Activated T-helper 1 cell treated with anti-CD3 and anti-CD28 coated beads, Interleukin-12 subunit alpha, Interleukin-12 subunit beta, Interleukin-2, Interleukin-4 antibody, amounts not matched to agents 30 ng/mL and 10 ng/mL and 1 ng/mL, durations not matched to agents 14 hours and 24 hours and 36 hours (primary cell): ENCODE measurements at places on chromosomes 1 and 21. TPM values are rescaled to one million over a fixed set of nuclear protein-coding genes. Genes with fewer than 3 reads are reported as not detected.
A peak's percentile ranks its signal among the peaks of the same experiment; 100 is the strongest.

CYP4A11 gene
- not detected in 2 replicates for total RNA-seq

VAMP4 gene
- total RNA-seq = 8.8 and 10.4 TPM in 2 replicates

DNA sequence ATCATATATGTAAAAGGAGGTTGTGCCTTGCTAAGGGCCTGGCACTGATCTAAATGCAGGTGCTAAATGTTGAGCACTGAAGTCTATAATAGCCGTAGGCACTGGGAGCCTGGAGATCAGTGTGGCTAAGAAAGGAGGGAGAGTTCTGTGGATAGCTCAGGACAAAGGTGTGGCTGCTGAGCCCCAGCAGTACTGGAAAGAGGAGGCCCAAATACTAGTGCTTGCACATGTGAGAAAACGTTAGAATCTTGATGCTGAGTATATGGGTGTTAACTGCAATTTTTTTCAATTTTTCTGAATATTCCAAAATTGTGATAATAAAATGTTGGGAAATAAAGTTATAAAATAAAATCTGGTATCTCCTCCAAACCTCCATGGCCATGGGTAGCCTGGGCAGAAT lies 62.5 kb upstream of the PTGFRN start:
- peaks cover 3% of the 10 kb centered on the region for H3K36me3 ChIP-seq
- H3K27ac ChIP-seq = no peak overlapping the region
- peaks cover 34% of the 10 kb centered on the region for H3K4me1 ChIP-seq
- no peak for DNase-seq

MTOR gene
- 48.7 and 49.4 TPM in 2 replicates for total RNA-seq

DNA sequence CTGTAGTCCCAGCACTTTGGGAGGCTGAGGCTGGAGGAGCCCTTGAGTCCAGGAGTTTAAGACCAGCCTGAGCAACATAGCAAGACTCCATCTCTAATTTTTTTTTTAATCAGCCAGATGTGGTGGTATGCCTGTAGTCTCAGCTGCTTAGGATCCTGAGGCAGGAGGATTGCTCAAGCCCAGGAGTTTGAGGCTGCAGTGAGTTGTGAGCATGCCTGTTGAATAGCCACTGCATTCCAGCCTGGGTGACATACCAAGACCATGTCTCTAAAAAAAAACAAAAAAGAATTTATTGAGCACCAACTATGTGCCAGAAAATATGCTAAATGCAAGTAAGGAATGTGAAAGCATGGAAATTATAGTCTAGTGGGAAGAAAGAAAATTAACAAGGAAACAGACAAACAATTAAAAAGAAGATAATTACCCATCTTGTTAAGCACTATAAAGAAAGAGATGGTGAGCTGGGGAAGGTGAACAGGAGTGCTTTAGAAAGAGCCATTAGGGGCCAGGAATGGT lies 104.0 kb upstream of the ZNF678 start:
- DNase-seq = no peak
- no peaks in the 10 kb centered on the region for H3K36me3 ChIP-seq
- peaks cover 3% of the 10 kb centered on the region for H3K27me3 ChIP-seq
- H3K4me1 ChIP-seq = no peaks in the 10 kb centered on the region
- H3K4me3 ChIP-seq = no peak overlapping the region
- H3K27ac ChIP-seq = no peak overlapping the region

DNA sequence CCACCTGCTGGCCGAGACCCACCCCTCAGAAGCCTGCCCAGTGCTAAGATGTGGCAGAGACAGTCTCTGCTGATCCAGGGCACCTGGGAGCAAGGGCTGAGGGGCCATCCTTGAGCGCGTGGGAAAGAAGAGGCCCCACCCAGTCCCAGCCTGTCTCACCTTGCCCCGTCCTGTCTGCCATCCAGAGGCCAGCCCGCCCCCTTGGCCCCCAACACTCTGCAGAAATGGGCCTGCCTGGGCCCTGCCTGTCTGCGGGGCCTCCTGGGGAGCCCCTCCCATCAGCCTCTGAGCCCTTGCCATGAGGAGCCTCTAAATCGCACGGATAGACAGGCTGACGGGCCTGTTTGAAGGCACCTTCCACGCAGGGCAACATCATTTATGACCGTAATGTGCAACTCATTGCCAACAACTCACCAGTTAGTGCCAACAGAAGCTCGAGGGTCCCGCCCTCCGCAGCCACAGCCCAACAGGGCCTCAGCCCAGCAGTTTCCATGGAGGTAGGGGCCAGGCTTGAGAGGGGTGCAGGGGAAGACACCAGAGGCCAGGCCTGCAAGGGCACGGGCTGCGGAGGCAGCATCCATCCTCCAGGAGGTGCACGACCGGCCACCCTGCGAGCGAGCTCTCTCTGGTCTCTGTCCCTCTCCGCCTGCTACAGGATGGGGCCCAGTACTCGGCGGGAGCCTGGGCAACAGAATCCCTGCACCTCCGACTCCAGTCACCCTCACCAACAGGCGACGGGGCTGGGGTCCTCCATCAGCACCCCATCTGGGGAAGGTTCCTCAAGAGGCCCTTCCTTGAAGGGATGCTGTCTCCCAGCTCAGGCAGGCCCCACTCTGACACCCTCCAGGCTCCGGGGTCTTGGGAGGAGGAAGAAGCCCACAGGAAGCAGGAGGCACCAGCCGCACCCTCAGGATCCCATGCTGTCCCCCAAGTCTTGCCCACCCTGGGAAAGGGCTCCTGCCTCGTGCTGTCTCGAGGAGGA lies 78.0 kb downstream of the MEGF6 start:
- no peak for DNase-seq
- no peaks in the 10 kb centered on the region for H3K4me1 ChIP-seq
- no peak overlapping the region for H3K4me3 ChIP-seq
- H3K27ac ChIP-seq = no peak overlapping the region

- H3K4me1 ChIP-seq = no peaks in the 10 kb centered on the region
- H3K4me3 ChIP-seq = no peak overlapping the region
- H3K36me3 ChIP-seq = peaks cover 4% of the 10 kb centered on the region
- H3K27ac ChIP-seq = no peak overlapping the region
Measured at GRCh38 chr1:16984717-16985116, 4.3 kb upstream of the MFAP2 start.

GRCh38 chr1:89854140-89854539 lies 33.3 kb downstream of the LRRC8D start:
- H3K4me1 ChIP-seq = peaks cover 17% of the 10 kb centered on the region
- no peak overlapping the region for H3K4me3 ChIP-seq
- H3K27ac ChIP-seq = no peak overlapping the region
- peaks cover 13% of the 10 kb centered on the region for H3K36me3 ChIP-seq

VHLL gene
- 0.56 TPM in 1 of 2 replicates, not detected in the other for total RNA-seq

OR10Z1 gene
- not detected in 2 replicates for total RNA-seq

PRRX1 gene
- not detected in 2 replicates for total RNA-seq

- peaks cover 8% of the 10 kb centered on the region for H3K36me3 ChIP-seq
- peaks cover 73% of the 10 kb centered on the region for H3K4me1 ChIP-seq
- no peak for DNase-seq
- no peaks in the 10 kb centered on the region for H3K27me3 ChIP-seq
- H3K27ac ChIP-seq = no peak overlapping the region
Measured at GRCh38 chr1:101261623-101262022, 24.8 kb downstream of the S1PR1 start.

- H3K27me3 ChIP-seq = peaks cover 1% of the 10 kb centered on the region
- H3K36me3 ChIP-seq = peaks cover 3% of the 10 kb centered on the region
- H3K27ac ChIP-seq = peak overlapping the region; percentile 75
- peaks cover 77% of the 10 kb centered on the region for H3K4me1 ChIP-seq
Measured at GRCh38 chr1:203624341-203624712, 2.3 kb upstream of the ATP2B4 start.

GRCh38 chr1:53526451-53527101 lies 67.4 kb downstream of the DMRTB1 start:
- no peak overlapping the region for H3K27ac ChIP-seq
- peaks cover 2% of the 10 kb centered on the region for H3K27me3 ChIP-seq
- no peak overlapping the region for H3K4me3 ChIP-seq
- no peaks in the 10 kb centered on the region for H3K4me1 ChIP-seq
- no peaks in the 10 kb centered on the region for H3K36me3 ChIP-seq

DNA sequence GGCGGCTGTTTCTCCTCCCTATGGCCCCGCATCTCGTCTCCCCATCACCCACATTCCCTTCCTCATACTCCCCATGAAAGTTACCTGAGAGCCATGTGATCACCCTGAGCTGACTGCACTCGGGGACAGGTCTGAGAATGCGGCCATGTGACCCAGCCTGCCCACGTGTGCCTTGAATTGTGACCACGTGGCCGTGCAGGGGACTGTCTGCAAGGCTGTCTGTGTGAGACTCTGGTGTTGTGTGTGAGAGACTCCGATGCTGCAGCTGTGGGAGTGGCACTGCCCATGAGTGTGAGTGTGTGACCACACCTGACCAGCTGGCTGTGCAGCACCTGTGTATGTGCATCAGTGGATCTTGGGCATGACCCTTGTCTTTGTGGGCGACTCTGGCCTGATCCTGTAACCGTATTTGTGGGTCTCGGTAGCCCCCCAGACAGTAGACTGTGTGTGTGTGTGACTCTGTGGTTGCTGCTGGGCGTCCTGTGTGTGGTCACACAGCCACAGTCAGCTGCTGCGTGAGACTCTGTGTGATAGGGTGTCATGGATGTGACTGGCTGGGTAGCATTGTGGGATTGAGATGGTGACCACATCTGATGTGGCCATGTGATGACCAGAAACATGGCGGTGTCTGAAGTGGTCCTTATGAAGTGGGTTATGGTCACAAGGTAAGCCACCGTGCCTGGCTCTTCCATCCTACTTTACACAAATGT lies 56.8 kb upstream of the KDM4A start:
- H3K27me3 ChIP-seq = peaks cover 2% of the 10 kb centered on the region
- H3K4me1 ChIP-seq = no peaks in the 10 kb centered on the region
- no peaks in the 10 kb centered on the region for H3K36me3 ChIP-seq
- H3K4me3 ChIP-seq = no peak overlapping the region
- DNase-seq = no peak

DNA sequence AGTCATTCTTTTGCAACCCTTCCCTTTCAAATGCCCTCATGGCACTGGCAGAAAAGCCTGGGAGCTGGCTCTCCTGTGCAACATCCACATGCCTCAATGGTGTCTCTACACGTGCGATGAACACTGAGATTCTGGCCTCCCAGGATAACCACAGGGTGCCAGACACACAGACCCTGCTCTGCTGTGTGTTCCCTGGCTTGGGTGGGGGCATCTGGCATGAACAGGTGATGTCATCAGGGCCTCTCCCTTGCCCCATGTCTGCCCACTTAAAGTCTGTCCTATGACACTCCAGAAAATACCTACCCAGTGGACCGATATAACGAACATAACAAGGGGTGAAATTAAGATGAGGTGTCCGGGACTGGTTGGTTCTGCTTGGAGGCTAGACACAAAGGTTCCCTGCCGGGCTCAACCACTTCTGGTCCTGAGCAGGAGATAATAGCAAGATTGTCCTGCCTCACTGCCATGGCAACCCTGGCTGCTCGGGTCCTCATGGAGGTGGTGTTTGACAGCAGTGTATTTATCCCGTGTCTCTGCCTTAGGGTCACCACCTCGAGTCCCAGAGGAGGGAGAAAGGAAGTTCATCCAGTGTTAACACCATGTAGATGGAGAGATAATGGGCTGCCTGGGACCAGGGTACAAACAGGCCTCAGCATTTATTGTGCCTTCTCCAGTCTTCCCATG lies 19.3 kb downstream of the INSRR start:
- no peak for DNase-seq
- peaks cover 2% of the 10 kb centered on the region for H3K36me3 ChIP-seq
- H3K4me3 ChIP-seq = no peak overlapping the region
- H3K27me3 ChIP-seq = peaks cover 18% of the 10 kb centered on the region
- peaks cover 56% of the 10 kb centered on the region for H3K4me1 ChIP-seq
- H3K27ac ChIP-seq = no peak overlapping the region

- no peak for DNase-seq
- no peak overlapping the region for H3K4me3 ChIP-seq
- no peak overlapping the region for H3K27ac ChIP-seq
- peaks cover 19% of the 10 kb centered on the region for H3K27me3 ChIP-seq
Measured at GRCh38 chr1:94280541-94280940, 43.2 kb upstream of the ARHGAP29 start.

DNA sequence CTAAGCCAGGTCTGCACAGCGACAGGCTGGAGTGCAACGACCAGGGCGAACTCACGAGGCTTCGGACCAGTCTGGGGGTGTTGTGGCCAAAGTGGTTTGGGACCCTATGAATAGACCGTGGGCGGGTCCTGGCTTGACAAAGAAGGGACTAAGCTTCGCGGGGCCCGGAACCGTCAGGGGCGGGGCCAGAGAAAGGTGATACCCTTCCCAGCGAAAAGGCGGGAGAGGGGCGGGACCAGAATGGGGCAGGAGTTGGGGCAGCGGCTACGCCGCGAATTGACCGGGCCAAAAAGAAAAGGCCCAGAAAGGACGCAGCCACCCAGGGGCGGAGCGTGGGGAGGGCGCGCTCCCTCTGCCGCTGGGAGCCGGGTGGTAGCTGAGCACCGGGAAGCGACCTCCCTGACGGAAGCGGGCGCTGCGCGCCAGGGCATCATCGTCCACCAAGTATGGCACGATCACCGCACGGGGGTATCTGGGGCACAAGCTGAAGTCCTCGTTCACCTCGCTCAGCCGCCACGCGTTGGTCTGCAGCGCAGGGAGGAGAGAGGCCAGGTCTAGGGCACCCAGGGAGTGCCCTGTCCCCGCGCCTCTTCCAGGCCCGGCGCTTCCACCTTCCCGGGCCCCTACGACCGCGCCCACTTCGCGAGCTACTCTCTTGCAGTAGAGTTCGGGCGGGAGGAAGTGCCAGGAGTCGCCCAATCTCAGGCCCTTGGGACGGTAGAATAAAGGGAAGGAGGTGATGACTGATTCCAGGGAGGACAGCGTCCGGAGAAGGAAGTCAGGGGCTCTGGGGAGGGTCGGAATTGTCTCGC lies 6.7 kb upstream of the FAM167B start:
- H3K4me3 ChIP-seq = peak overlapping the region; percentile 82
- peaks cover 17% of the 10 kb centered on the region for H3K4me1 ChIP-seq
- H3K27ac ChIP-seq = no peak overlapping the region
- H3K27me3 ChIP-seq = no peaks in the 10 kb centered on the region
- H3K36me3 ChIP-seq = peaks cover 5% of the 10 kb centered on the region
- no peak for DNase-seq

DNA sequence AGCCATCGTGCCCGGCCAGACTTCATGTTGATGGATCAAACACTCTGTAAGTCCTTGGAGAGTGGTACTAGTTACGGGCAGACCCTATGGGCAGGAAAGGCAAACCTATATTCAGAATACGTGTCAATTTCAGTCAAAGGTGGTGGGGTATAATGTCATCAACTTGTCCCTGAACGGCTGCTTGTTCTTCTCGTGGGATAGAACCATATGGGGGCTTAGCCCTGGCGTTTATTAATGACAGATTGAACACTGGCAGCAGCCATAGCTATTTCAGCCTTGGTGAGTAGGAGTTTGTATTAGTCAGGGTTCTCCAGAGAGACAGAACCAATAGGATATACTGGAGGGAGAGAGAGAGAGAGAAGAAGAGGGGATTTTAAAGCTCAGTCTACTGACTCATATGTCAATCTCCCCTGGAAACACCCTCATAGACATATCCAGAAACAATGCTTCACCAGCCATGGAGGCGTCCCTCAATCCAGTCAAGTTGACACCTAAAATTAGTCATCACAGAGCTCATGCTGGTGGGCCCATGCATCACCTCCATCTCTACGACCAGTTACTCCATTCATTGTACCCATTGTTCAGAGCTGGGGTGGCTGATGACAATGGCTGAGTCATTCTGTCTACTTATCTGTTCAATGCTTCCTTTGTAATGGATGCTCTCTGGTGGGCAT lies 16.1 kb upstream of the AQP10 start:
- H3K4me1 ChIP-seq = peaks cover 19% of the 10 kb centered on the region
- no peak for DNase-seq
- H3K27ac ChIP-seq = no peak overlapping the region
- H3K4me3 ChIP-seq = no peak overlapping the region
- no peaks in the 10 kb centered on the region for H3K36me3 ChIP-seq
- no peaks in the 10 kb centered on the region for H3K27me3 ChIP-seq

LCE1D gene
- total RNA-seq = not detected in 2 replicates

C8B gene
- not detected in 2 replicates for total RNA-seq

ETNK2 gene
- total RNA-seq = 0.16 TPM in 1 of 2 replicates, not detected in the other

GRCh38 chr21:36422279-36423098 lies 37.3 kb downstream of the CHAF1B start:
- DNase-seq = no peak
- H3K36me3 ChIP-seq = peaks cover 4% of the 10 kb centered on the region
- H3K4me1 ChIP-seq = peaks cover 9% of the 10 kb centered on the region
- H3K27me3 ChIP-seq = no peaks in the 10 kb centered on the region
- no peak overlapping the region for H3K4me3 ChIP-seq

F5 gene
- total RNA-seq = 58.0 and 58.2 TPM in 2 replicates
